ENCODE measurements at places on chromosomes 5 and 9. TPM values are rescaled to one million over a fixed set of nuclear protein-coding genes. Genes with fewer than 3 reads are reported as not detected.

- no peak for DNase-seq
These were observed 48.0 kb downstream of the EPB41L4A start for GRCh38 chr5:112371067-112371466.

- DNase-seq = no peak
These were observed 68.8 kb upstream of the PPP2R2B start for GRCh38 chr5:146947181-146947941.

DNA sequence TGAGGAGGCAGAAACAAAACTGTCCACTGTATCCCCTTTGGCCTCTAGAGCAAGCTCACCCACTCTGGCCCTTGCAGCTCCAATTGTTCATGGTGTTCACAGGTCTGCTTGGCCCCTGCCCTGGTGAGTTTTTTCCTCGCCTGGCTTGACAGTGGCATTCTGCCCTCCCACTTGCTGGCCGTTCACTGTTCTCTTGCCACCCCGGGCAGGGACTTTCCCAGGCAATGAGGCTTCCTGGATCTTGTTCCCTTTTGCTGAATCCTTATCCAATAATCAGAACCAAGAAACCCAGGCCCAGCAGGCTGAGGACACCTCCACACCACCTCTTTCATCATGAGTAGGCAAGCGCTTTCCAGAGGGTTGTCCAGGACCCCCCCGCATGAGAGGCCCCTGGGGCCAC lies 31.2 kb downstream of the ZNF618 start:
- DNase-seq = no peak

DNA sequence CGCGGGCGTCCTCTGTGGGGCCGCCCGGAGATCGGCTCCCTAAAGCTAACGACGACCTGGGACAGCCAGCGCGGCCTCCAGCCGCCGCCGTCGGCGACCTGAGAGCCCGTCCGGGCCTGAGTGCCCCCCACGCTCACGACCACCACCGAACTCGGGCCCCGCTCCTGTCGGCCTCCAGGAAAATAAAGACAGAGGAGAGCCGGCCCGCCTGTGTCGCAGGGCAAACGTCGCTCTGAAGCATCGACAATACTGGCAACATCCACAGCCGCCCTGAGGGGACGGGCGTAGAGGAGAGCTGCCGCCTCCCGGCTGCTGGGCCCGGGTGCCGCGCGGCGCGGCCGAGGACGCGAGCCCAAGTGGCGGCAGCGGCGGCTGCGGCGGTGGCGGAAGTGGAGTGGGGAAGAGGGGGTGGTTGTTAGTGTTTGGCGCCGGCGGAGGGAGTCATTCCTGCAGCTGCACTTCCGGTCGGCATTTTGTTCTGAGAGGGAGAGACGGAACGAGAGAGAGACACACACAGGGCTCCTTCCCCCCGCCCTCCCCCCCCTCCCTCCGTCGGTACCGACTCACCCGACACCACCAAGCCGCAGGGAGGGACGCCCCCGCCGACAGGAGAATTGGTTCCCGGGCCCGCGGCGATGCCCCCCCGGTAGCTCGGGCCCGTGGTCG lies at the start of gene NIPBL:
TSS of gene NIPBL (plus strand) at position 471 of the 666 bp plus-strand sequence. CDS start 76,928 bp downstream, outside the sequence.
- peak; percentile 80 for DNase-seq

- no peak for DNase-seq
These were observed 275.5 kb downstream of the SPOCK1 start for GRCh38 chr5:137223324-137224295.

DNA sequence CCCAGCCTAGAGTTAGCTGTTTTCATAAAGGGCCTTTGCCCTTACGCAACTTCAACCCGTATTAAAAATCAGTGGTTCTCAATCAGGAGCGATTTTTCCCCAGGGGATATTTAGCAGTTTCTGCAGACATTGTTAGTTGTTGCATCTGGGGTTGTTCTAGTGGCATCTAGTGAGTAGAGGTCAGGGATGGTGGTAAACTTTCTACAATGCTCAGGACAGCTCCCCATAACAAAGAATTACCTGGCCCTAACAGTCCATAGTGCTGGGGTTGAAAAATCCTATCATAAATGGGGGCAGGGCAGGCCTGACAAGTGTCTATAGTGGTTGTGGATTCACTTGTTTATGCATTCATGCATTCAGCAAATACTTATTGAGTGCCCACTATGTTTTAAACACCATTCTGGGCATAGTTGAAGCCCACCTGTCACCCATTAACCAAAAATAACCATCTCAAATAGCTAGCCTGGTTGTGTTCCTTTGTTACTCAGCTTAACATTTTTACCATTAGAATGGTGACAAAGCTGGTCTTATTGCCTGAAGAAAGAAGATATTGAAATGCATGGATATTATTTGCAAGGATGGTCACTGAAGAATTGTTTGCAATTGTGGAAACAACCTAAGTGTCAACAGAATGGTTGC lies 15.9 kb upstream of the FGF1 start:
- DNase-seq = no peak

DNA sequence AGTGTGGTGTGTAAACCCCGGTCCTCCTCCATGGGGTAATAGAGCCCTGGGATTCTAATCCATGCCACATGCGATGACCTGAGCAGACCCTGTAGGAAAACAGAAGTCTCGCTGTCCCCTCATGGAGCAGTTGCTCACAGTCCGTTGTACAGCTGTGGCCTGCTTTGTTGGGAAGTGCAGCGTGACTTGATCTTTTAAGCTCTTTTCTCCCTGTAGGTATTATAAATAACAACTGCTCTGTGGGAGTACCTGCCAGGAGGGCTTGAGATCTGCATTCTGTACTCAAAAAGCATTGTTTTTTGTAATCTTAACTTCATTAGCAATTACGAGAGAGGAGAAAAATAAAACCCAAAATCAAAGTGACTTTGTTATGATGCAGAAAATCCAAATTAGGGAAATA lies 17.3 kb downstream of the MEGF10 start:
- no peak for DNase-seq

GRCh38 chr9:123620239-123620638 lies 264.2 kb downstream of the CRB2 start:
- DNase-seq = no peak

- no peak for DNase-seq
These were observed 282.1 kb downstream of the RFX3 start for GRCh38 chr9:3243683-3244082.

GRCh38 chr9:128689820-128690683 lies 1.0 kb downstream of the SET start:
- DNase-seq = peak; percentile 32

DNA sequence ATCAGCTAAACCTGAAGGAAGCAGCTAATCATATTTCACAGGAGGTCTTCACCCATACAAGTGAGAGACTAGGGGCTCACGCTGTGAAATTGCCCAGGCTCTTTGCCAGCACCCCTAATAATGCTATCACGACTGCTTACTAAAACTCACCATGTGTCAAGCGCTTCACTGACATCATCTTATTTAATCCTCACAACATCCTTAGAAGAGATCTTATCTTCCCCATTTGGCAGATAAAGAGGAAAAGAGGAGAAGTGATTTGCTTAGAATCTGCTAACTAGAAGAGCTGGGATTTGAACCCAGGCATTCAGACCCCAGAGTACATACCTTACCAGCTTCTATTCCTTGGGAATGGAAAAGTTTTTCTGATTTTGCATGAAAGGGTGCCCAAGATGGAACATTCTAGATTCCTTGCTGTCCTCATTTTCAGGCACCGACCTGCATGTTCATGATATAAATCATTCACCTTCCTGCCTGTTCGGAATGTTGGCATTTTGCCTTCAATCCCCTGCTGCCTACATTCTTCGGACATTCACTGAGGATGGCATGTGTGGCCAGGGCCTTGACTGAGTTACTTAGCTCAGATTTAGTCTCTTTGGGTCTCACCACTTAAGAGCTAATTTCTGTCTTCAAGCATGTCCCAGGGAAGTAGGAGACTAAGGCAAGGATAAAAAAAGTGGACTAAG lies 88.1 kb downstream of the SH3TC2 start:
- DNase-seq = no peak

FOXD4L5 gene
- total RNA-seq = 0.75 TPM

ZNF474 gene
- total RNA-seq = 0.15 TPM

RORB gene
- not detected for total RNA-seq

IFNK gene
- total RNA-seq = not detected

ANGPTL2 gene
- total RNA-seq = not detected

C8G gene
- 0.69 TPM for total RNA-seq

NAIP gene
- 11.2 TPM for total RNA-seq

GTF2H2 gene
- 31.2 TPM for total RNA-seq

UIMC1 gene
- 75.8 TPM for total RNA-seq
